EH (cell line): ENCODE measurements at places on chromosomes 6 and 20.

DNA sequence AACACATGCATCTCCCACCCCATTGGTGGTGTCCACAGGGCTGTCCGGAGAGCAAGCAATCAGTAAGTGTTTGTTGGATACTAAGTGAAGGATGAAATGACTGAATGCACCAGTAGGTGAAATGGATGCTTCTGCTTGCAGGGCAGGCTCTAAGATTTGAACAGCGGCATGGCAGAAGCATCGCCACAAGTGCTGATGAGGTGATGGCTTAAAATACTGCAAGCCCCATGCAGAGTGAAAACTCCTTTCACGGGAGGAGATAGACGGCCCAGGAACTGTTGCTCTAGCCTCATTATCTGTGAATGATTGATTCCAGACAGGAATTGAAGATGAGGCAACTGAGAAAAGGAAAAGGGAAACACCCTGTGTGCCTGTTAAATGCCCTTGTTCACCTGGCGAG is 158.9 kb downstream of the LY86 start:
- DNase-seq = no peak

GRCh38 chr6:90978046-90978445 is 391.2 kb upstream of the MAP3K7 start:
- DNase-seq = no peak

GRCh38 chr6:29909985-29910384 is 32.3 kb upstream of the HLA-A start:
- peak; percentile 6 for DNase-seq

GRCh38 chr6:7312616-7313504 is at the start of gene SSR1:
Gene SSR1 (minus strand): TSS chr6:7313199. CDS start chr6:7313120, 79 bp downstream.
- DNase-seq = peak; percentile 98
